T follicular helper cell (primary cell): ENCODE measurements at places on chromosomes 4 and X.

DNA sequence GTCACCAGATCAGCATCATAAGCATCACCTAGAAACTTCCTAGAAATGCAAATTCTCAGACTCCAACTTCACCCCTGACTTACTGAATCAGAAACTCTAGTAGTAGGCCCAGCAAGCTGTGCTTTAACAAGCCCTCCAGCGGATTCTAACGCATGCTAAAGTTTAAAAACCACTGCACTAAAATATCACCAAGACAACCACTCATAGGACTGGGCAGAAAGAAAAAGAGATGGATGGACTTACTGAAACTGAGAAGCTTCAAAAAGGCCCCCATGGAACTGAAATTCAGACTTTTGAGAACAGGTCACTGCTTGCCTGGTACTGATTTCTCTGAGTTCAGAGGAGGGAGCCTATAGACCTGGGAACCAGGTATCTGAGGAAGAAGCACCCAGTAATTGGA lies 40.1 kb downstream of the FAM241A start:
- DNase-seq, result no peak

- no peak for DNase-seq
Observed at GRCh38 chr4:34105311-34105710, 2139.0 kb downstream of the ARAP2 start.

DNA sequence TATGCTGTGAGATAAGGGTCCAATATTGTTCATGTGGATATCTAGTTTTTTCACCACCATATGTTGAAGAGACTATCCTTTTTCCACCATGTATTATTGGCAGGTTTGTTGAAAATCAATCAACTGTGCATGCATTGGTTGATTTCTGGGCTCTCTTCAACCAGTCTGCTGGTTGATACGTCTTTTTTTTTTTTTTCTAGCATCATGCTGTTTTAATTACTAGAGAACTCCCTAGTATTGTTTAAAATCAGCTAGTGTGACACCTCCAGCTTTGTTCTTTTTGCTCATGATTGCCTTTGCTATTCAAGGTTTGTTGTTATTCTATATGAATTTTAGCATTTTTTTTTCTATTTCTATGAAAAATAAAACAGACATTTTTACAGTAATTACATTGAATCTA lies 123.9 kb downstream of the SLC7A11 start:
- no peak for DNase-seq

- DNase-seq, result no peak
Observed at GRCh38 chr4:84221704-84222103, 277.4 kb downstream of the NKX6-1 start.
